ENCODE measurements at places on chromosomes 12 and 14.

- ATAC-seq = no peak
Measured at GRCh38 chr12:89927226-89927698, 218.6 kb upstream of the ATP2B1 start.

DNA sequence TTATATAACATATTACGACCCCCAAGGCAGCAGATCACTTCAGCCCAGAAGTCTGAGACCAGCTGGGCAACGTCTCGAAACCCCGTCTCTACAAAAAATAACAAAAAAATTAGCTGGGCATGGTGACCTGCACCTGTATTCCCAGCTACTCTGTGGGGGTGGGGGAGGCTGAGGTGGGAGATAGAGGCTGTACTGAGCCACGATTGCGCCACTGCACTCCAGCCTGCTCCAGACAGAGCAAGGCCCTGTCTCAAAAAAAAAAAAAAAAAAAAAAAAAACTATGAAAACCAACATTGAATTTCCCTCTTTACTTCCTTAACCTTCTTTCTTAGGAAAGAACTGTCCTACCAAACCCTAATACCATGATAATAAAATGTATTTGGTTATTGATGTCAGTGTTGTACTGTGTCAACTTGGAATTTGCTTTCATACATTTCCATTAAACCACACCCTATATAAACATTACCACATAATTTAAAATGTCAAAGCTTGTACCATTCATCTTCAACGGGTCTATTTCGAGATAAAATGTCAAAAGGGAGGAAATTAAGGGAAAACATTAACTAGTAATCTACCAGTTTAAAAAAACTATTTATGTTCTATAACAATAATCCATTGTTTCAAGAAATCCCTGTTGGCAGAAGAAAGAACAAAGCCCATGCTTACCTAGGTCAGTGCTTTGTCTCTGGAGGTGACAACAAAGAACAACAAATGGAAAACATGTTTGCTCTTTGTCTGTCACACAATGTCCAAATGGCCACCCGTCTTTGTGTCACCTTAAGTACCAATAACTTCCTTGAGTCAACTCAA, 17.4 kb downstream of the GALNT4 start:
- peak; percentile 76 for ATAC-seq

GRCh38 chr14:78823035-78823434, 652.9 kb downstream of the NRXN3 start:
- ATAC-seq = peak; percentile 25

DNA sequence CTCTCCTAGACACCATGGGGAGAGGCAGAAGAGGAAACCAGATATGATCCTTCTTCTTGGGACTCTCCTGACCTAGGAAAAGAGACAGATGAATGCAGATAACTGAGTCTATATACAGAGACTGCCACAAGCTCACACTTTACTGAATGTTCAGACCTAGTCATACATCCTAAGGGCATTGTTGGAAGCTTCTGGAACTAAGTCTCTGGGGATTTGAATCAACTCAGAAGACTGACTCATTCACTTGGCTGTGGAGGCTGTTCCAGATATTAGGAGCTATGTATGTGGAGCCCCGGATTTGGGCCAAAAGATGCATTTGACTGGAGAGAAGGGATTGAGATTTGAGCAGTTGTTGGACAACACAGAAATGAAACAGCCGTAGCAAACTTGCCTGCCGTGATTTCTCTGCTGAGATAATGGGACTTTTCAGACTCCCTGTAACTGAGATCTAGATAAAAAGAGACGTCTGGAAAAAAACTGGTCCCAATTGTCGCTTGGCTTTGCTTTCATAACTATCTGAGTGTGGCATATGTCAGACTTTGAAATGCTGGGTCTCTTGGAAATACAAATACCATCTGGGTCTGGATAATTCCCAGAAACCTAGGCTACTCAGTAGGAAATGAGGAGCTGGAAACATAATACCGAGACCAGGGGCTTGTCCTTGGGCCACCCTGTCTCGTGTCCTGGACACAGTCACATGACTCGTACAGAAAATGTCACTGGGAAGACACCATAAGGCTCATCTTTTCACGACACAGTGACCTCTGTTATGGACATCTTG, 396.8 kb downstream of the NUAK1 start:
- peak; percentile 80 for ATAC-seq

All from motor neuron (in vitro differentiated cells).